ENCODE measurements at places on chromosomes 6 and 20. TPM values are rescaled to one million over a fixed set of nuclear protein-coding genes. Genes with fewer than 3 reads are reported as not detected.

DNA sequence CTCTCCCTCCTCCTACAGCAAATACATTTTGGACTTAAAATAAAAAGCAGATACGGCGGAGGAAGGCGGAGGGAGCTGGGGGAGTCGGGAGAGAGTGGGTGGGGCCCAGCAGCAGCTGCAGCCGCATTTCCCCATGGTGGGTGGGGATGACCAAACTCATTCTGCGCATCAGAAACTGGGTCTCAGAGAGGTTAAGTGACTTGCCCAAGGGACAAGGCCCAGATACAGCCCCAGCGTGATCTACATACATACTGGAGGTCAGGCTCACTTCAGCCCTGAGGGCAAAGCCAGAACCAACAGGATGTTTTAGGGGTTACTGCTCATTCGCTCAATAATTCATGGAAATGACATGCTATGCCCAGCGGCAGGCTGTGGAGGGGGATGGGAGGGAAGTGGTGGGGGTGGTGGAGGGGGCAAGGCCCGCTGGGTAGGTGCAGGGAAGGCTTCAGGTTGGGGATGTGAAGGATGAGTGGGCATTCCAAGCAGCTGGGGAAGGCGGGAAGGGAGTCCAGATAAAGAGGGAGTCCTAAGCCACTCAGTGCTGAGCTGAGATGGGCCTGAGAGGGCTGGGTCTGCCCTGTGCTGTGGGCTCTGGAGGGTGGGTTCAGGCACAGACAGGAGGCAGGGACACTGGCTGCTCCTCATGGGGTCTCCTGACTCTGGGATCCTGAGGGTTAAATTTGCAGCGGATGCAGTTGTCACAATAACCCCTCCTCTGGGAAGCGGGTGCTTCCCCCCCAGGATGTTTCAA, 31.0 kb downstream of the DLGAP4 start:
- no peak for DNase-seq

Gene EMILIN3
- not detected for total RNA-seq

DNA sequence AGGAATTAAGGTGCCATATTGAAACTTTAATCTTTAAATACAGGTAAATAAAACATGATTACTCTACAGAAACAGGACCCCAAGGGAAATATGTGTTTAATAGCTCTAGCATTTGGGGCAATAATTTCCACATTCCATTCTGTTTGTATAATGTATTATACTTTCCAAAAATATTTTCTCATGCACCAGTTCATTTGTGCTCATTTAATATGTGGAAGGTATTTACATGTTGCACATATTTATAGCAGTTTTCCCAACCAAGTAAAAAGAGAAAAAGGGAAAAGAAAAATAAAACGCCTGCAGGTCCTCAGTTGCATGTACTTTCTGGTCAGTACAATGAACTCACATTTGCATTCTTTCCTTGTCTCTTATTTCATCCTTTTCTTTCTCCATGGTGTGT, 129.5 kb upstream of the SULF2 start:
- no peak for DNase-seq

- no peak for DNase-seq
Measured at GRCh38 chr6:129008591-129008990, 125.7 kb downstream of the LAMA2 start.

Gene NAA20
- total RNA-seq: 35.6 TPM

Gene ATP6V1G2
- total RNA-seq: 3.1 TPM

DNA sequence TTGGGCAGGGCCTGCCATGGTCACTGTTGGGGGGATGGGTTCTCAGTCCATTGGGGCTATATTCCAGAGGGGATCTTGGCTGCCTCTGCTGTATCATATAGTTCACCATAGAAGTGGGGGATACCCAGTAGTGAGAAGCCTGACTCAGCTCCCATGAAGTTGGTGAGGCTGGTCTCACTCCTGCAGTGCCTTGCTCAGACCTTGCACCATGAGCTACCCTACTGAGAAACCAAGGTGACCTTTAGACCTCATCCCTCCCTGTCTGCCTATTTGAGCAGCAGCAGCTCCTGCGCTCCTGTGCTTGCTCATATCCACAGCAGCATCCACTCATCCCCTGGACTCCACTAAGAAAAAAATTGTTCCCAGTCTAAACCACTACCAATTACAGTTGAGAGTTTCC, 56.0 kb upstream of the HEY2 start:
- no peak for DNase-seq

Gene PRICKLE4
- not detected for total RNA-seq

GRCh38 chr6:159443417-159443920, 249.6 kb downstream of the SOD2 start:
- DNase-seq: no peak

Gene PHF1
- total RNA-seq: 175 TPM

Gene POM121L2
- not detected for total RNA-seq

Measured in T-cell (primary cell).